Fibroblast of upper back skin (primary cell): ENCODE measurements at places on chromosomes 7 and 10.

DNA sequence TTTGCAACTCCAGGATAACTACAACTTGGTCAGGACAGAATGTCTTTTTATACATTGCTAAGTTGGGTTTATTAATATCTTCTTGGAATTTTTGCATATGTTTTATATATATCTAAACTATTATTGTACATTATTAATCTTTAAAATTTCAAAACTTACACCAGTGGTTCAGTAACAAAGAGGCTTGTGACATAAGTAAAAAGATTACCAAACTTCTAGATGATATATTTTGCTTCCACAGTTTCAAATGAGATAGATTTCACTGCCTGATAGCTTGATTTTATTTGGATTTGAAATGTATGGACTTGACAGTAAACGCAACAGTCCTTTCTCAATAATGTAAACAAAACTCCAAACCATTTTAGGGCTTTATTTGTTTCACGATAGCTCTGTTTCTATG lies 701.2 kb upstream of the IGFBP3 start:
- no peak for DNase-seq

DNA sequence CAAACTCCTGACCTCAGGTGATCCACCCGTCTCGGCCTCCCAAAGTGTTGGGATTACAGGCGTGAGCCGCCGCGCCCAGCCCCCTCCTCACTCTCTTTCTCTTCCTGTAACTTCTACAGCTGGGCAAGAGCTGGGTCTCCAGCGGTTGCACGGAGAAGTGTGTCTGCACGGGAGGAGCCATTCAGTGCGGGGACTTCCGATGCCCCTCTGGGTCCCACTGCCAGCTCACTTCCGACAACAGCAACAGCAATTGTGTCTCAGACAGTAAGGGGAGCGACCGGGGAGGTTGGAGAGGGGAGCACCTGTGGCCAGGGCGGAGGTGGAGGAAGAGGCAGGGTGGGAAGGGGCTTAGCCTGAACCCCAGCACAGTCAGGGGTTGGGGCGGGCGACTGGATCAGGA lies 41.4 kb downstream of the EPHB4 start:
- DNase-seq: no peak

GRCh38 chr10:133139551-133140065 lies 20.4 kb upstream of the KNDC1 start:
- DNase-seq: no peak

- DNase-seq: peak; percentile 33
Measured at GRCh38 chr7:106216923-106217542, 67.8 kb downstream of the NAMPT start.

GRCh38 chr10:127695431-127695830 lies 41.6 kb upstream of the FOXI2 start:
- no peak for DNase-seq

DNA sequence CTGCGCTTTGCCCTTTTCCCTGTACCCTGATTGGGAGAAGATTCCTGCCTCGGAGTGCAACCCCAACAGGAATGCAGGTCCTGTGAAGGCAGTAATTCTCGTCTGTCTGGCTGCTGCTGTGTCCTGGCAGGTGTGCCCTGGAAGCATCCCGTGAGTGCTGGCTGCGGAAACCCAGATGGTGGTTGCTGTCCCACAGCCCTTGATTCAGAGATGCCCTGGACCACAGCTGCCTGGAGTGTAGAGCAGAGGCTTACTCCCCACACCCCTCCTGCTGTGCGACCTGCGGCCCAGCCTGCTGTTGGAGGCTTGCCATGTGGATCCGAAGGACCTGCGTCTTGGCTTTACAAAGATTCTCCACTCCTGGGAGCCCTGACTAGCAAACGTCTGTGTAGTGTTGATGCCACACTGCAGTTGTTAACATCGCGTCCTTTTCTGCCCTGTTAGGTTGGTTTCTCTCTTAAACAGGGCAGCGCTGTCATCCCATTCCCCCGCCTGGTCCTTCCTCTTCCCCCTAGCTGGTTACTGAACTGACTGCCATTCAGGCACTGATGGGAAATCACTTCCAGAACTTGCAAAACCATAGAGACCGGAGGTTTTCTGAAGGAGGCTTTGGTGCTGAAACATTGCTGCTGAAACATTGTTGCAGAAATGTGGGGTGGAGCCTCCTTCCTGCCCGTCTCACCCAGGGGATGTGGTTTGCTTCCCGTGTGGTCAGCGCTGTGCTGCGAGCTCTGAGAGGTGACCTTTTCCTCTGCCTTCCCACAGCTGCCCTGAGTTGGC lies 53.3 kb downstream of the DNAJB6 start:
- DNase-seq: peak; percentile 41

- DNase-seq: no peak
Measured at GRCh38 chr10:130807096-130807495, 504.4 kb downstream of the TCERG1L start.

- no peak for DNase-seq
Measured at GRCh38 chr10:17064435-17064834, 65.2 kb downstream of the CUBN start.

DNA sequence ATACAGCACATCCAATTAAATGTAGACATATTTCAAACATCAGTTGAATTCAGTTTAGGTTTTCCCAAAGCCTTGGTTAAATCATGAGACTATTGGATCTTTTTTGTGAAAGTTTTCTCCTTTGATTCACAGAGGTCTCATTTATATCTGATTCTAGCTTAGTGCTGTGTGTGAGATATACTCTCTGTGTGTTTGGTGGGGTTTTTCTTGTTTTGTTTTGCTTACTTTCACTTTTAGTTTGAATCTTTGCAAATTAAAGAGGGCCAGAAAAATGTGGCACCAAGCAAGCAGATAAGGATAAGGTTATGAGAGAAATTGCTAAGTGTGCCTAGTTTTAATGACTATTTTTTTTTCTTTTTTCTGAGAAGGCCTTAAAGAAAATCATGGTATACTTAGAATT lies 12.6 kb upstream of the OR6B1 start:
- no peak for DNase-seq

DNA sequence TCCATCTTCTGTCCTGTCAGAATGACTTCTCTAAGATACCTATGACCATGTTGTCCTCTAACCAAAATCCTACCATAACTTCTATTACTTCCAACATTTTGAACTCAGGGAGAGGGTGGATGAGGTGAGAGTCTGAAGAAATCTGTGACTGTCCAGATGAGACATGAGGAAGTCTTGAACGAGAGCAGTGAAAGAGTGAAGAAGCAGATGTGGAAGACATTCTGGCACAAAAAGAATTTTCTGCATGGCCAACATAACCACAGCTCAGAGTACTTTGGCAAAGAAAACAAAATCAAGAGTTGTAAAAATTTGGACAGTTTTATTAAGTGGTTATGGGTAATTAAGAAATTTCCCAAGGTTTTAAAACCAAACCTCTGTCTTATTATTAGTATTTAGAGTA lies 141.6 kb downstream of the CPEB3 start:
- DNase-seq: no peak

DNA sequence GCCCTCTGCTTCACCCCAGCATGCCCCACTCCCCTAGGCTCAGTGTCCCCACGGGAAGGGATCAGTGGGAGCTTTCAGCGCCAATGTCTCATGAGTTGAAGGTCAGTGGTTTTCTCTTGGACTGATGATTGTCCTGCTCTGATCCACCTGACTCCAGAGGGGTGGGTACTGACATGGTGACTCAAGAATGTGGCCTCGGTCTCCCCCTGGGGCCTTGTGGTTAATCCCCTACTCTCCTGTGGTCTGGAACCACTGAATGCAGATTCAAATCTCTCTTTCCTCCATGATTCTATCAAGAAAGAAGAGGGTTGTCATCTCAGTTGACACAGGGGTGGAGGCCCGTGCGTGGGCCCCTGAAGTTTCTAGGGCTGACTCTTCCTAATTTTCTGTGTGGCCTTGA lies 176.9 kb downstream of the RPS24 start:
- no peak for DNase-seq

DNA sequence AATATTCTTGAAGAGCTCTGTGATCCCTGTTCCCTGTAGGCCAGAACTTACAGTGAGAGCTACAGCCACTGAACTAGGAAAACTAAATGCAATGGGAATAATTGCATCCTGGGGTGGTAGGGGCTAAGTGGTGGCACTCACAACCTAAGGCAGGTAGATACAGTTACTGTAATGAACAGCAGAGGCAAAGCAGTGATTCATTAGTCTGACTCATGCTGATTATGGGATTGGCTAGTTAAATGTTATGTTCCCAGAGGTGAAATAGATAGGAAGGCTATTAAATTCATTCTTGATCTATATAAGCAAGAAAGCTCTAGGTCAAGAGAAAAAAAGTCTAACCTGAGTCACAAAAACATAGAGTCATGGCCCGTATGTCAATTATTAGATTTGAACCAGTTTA lies 173.1 kb upstream of the MALRD1 start:
- DNase-seq: no peak

GRCh38 chr7:51772190-51772589 lies 455.6 kb upstream of the COBL start:
- DNase-seq: no peak

- DNase-seq: no peak
Measured at GRCh38 chr7:139702313-139702731, 75.5 kb downstream of the HIPK2 start.

GRCh38 chr7:138072726-138073125 lies 3.5 kb upstream of the AKR1D1 start:
- DNase-seq: no peak

DNA sequence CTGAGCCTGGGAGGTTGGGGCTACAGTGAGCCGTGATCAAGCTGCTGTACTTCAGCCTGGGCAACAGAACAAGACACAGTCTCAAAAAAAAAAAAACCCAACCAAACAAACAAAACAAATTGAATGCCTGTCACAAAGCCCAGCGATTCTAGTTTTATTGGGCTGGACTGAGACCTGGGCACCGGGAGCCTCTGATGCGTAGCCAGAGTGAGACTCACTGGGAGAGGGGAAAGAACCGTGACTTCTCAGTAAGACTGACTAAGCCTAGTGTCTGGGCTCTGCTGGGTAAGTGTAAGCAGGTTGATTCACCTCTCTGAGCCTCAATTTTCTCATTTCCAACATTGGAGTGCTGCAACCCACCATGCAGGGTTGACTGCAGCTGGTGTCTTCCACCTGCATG lies 10.1 kb upstream of the LEP start:
- no peak for DNase-seq

- DNase-seq: no peak
Measured at GRCh38 chr7:128939861-128940410, 2.2 kb downstream of the IRF5 start.

- DNase-seq: no peak
Measured at GRCh38 chr7:55044791-55045190, 26.0 kb downstream of the EGFR start.

- peak; percentile 68 for DNase-seq
Measured at GRCh38 chr7:46315891-46316290, 394.8 kb upstream of the IGFBP3 start.

DNA sequence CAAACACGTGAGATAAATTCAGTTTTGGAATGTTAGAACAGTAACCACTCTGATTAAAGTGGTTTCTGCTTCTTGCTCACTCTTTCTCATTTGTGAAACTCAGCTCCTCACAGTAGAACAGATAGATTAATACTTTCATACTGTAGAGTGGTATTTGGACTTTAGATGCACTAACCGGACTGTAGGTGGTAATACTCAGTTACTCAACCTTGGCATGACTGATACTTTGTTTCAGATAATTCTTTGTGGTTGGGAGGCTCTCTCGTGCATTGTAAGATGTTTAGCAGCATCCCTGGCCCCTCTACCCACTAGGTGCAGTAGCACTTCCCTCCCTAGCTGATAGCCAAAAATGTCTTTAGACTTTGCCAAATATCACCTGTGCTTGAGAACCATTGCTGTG lies 37.6 kb downstream of the MCU start:
- DNase-seq: peak; percentile 52
